Right forelimb (tissue), 1 donor: ENCODE measurements at places on chromosomes 1 and 21.

GRCh38 chr21:43991447-43991991, 20.6 kb upstream of the TRAPPC10 start:
- DNase-seq = no peak

- peak; percentile 26 for DNase-seq
Measured at GRCh38 chr1:51313961-51314777, 16.2 kb downstream of the TTC39A start.

- no peak for DNase-seq
Measured at GRCh38 chr1:56821462-56821797, 2.2 kb upstream of the FYB2 start.

DNA sequence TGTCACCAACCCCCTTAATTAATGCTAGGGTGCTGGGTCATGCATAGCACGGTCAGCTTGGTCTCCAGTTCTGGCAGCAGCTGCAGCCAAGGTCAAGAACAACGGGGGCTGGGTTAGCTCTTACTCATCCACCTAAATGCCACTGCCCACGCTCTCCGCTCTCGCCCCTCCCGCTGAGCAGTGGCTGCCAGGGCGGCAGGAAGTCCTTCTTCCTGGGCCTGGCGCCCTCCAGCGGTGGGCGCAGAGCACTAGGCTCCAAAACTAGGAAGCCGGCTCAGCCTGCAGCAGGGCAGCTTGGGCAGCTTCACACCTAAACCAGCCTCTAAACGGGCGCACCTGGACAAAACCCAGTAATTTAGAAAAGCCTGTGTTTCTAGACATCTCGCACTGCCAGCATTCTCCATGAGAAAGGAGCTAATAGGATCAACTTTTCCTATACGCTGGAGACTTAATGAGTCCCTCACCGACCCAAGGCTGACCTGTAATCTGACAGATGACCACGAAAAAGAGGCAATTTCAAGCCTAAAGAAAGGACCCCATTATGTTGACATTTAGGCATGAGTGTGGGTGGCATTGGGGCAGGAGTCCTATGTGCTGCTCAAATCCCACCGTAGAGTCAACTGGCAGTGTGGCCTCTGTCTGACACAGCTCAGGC, 78.4 kb upstream of the LRRN2 start:
- peak; percentile 44 for DNase-seq

DNA sequence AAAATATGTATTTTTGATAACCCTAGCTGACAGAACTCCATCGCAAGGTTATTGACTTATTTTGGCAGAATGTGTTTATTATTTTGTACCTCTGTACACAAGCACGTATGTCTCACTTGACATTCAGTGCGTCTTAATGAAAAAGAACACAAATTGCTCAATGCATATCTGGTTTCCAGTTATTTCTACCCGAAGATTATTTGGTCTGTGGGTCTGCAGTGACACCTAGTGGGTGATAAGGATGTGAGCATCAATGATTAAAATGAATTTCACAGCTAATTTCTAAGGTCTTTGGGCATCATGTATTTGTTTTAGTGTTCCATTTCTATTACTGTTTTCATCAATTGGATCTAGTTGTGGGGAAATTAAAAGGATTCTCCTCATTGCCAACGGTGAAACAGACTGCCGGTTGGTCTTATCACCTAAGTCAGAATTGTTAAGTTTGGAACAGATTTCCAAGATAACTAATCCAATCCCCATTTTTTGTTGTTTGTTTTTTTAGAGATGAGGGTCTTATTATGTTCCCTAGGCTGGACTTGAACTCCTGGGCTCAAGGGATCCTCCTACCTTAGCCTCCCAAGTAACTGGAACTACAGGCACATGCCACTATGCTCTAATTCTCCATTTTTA, 13.9 kb downstream of the DDX20 start:
- no peak for DNase-seq

GRCh38 chr1:163145435-163145834, 57.3 kb downstream of the RGS5 start:
- no peak for DNase-seq

DNA sequence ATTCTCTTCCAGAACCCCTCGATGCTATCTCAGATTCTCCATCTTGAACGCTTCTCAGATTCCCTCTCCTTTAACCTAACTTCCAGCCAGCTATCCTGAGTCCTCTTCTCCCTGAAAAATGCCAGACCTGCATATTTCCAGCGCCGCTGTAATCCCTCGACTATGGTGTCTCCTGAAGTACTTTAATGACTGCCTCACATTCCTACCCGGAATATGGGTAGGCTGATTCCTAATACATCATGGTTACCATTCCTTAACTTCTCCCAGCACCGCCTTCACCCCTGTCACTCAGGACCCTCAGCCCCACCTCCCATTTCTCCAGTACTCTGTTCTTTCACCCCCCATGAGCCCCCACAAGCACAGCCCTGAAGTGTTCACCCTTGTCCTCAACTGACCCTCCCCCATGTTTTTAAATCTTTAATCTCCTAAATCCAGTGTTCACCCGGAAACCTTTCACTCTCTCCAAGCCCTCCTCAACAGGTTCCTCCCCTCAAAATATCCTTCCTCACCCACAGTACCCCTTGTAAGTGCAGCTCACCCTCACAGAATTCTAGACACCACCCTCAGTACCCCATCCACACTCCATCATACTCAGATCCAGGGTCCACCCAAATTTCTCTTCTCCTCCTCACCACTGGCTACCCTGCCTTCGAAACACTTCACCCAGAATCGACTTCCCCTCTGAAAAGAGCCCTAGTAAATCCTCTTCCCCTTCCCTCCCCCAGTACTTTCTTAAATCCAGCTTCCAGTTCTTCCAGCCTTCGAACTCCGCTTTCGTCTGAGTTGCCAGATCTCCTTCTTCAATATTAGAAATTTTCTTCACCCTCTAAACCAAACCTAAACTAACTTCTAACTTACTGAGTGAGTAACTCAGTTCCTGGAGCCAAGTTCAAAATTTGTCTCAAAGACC, 922 bp downstream of the CPT2 start:
- DNase-seq = no peak

GRCh38 chr21:18350216-18350615, 53.4 kb downstream of the TMPRSS15 start:
- DNase-seq = no peak
